Muscle of leg (tissue), 16 donors: ENCODE measurements at places on chromosomes 7 and 10. TPM values are rescaled to one million over a fixed set of nuclear protein-coding genes. Genes with fewer than 3 reads are reported as not detected.

Gene IFIT1B
- 1.1 TPM for total RNA-seq

Gene GRM3
- 0.04 TPM for total RNA-seq

Gene TYSND1
- total RNA-seq, result 4.6 TPM

Gene ANKRD1
- 25.6 TPM for total RNA-seq

Gene OR2A7
- 0.44 TPM for total RNA-seq

Gene SPDYE1
- not detected for total RNA-seq

Gene C10orf105
- total RNA-seq, result 0.09 TPM

Gene CLIP2
- total RNA-seq, result 11.0 TPM

Gene FAM241B
- 0.18 TPM for total RNA-seq

Gene ADAP1
- 2.0 TPM for total RNA-seq

Gene CFTR
- total RNA-seq, result 0.04 TPM

GRCh38 chr10:7853890-7854289 lies 35.6 kb downstream of the TAF3 start:
- H3K4me1 ChIP-seq, result no peaks in the 10 kb centered on the region
- H3K27me3 ChIP-seq, result no peaks in the 10 kb centered on the region
- DNase-seq, result no peak
- no peaks in the 10 kb centered on the region for H3K36me3 ChIP-seq
- no peak overlapping the region for H3K4me3 ChIP-seq

DNA sequence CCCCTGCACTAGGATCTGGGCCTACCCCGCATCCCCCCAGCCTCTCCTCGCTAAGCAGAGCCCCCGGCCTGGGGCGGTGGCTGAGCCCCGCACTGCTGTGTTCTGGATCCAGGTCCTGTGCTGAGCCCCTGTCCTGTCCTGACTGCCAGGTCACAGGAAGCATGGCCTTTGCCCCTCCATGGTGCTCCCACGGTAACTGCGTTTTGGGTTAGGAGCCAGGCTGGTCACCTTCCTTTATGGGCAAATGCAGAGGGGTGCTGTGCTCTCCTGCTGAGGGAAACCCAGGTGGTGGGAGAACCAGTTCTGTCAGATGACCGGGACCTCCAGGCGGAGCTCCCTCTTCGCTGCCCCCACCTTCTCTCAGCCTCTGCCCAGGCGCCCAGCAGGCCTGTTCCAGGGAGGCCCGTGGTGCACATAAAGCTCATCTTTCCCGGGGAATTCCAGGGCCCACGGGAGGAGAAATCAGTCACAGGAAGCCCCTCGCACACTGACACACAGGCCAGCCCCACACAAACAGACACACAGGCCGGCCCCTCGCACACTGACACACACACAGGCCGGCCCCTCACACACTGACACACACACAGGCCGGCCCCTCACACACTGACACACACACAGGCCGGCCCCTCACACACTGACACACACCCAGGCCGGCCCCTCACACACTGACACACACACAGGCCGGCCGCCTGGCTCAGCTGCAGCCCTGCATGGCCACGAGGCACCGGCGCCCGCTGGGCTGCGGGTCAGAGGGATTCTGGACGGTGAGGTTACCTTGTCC lies 75.6 kb downstream of the CFAP46 start:
- no peak overlapping the region for H3K4me3 ChIP-seq
- peaks cover 16% of the 10 kb centered on the region for H3K4me1 ChIP-seq
- no peak overlapping the region for H3K27ac ChIP-seq
- H3K36me3 ChIP-seq, result no peaks in the 10 kb centered on the region
- DNase-seq, result no peak
- H3K27me3 ChIP-seq, result peaks cover 8% of the 10 kb centered on the region

DNA sequence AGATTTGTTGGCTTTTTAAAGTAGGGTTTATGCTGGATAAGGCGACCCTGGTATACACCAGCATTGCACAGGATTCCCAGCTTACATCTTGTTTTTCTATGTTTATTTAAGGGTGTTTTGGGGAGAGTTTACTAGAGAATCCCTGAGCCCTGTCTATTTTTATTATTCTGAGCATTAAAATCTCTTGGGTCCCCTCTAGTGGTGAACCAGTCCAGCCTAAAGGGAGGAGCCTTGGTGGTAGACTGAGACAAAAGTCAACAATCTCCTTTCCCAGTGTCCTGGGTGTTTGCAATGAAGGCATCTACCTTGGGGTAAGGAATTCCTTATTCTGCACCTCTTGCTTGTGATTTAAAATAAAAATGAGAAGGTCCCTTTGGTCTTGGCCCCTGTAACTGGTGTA lies 38.2 kb downstream of the ANTXRL start:
- no peak overlapping the region for H3K27ac ChIP-seq
- H3K4me3 ChIP-seq, result no peak overlapping the region
- no peaks in the 10 kb centered on the region for H3K36me3 ChIP-seq

- H3K27ac ChIP-seq, result peak overlapping the region; percentile 88
- H3K36me3 ChIP-seq, result peaks cover 41% of the 10 kb centered on the region
- DNase-seq, result no peak
- H3K27me3 ChIP-seq, result no peaks in the 10 kb centered on the region
- H3K4me3 ChIP-seq, result no peak overlapping the region
Measured at GRCh38 chr10:125006188-125006680, 64.3 kb downstream of the ZRANB1 start.

GRCh38 chr7:103343758-103344452 lies 662 bp downstream of the DNAJC2 start:
- H3K36me3 ChIP-seq, result peaks cover 11% of the 10 kb centered on the region
- peak overlapping the region; percentile 73 for H3K4me3 ChIP-seq
- peak overlapping the region; percentile 94 for H3K27ac ChIP-seq

GRCh38 chr10:7965457-7965856 lies 89.0 kb upstream of the GATA3 start:
- H3K36me3 ChIP-seq, result peaks cover 14% of the 10 kb centered on the region
- no peaks in the 10 kb centered on the region for H3K4me1 ChIP-seq
- no peak overlapping the region for H3K27ac ChIP-seq
- H3K4me3 ChIP-seq, result no peak overlapping the region
- H3K27me3 ChIP-seq, result no peaks in the 10 kb centered on the region

GRCh38 chr10:116905845-116906210 lies 56.5 kb downstream of the ENO4 start:
- H3K27me3 ChIP-seq, result no peaks in the 10 kb centered on the region
- no peak overlapping the region for H3K27ac ChIP-seq
- DNase-seq, result no peak
- H3K4me3 ChIP-seq, result no peak overlapping the region
- H3K4me1 ChIP-seq, result no peaks in the 10 kb centered on the region

GRCh38 chr10:61960396-61961120 lies 59.1 kb downstream of the ARID5B start:
- peaks cover 5% of the 10 kb centered on the region for H3K36me3 ChIP-seq
- no peaks in the 10 kb centered on the region for H3K27me3 ChIP-seq
- DNase-seq, result no peak
- no peak overlapping the region for H3K27ac ChIP-seq

DNA sequence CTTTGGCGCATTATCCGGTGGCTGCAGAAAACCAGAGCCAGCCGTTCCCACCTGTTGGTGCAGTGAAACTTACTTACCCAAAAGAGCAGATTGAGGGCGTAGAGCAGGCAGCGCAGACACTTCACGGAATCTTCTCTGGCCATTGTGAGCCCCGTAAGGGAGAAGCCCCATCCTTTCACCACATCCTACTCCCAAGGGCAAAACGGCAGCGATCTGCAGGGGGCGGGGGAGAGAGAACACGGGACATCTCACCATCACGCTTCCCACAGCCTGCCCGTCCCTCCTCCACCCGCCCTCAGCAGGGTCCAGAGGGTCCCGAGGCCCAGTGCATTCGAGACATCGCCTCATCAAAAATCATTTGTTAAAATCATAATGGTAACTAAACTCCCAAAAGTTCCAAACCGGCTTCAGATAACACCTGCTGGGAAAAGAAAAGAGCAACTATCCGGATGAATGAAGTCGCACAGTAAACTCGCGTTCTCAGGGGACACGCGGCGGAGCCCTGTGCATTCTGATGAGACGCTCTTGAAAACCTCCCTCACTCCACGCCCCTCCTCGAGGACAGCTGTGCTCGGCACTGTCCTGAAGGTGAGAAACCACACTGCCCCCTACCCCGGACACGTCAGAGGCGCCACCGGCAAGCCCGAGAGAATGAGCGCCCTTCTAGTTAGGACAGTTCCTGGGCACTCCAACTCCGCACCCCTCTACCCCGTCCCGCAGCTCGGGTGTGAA lies 1.2 kb downstream of the TSPAN12 start:
- H3K36me3 ChIP-seq, result no peaks in the 10 kb centered on the region
- peak overlapping the region; percentile 96 for H3K27ac ChIP-seq
- H3K27me3 ChIP-seq, result no peaks in the 10 kb centered on the region
- peaks cover 8% of the 10 kb centered on the region for H3K4me1 ChIP-seq

GRCh38 chr7:20307119-20307518 lies 23.6 kb upstream of the ITGB8 start:
- H3K36me3 ChIP-seq, result no peaks in the 10 kb centered on the region

DNA sequence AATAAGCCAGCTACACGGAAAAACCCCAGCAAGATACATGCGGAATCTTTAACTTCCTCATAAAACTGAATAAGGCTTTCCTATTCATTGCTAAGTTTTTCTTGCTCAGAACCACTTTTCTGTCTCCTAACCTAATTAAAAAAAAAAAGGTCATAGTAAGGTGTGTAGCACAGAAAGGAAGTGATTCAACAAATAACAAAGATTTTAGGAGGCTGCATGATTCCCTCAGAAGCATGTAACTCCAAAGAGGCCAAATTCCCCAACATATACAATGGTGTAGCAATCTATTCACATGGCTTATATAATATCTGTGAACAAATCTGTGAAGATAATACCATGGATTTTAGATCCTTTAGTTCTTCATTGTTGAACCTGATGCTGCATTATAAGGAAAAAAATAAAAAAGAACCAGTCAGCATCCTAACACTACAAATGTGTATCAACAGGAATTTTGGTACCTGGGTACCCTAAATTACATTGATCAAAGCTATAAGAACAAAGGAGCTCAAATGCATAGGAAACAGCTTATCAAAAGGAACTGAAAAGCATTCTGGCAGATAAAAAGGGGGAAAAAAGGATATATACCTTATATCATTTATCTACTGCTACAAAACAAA lies 63.8 kb downstream of the IMMP2L start:
- H3K4me3 ChIP-seq, result no peak overlapping the region
- H3K4me1 ChIP-seq, result no peaks in the 10 kb centered on the region
- DNase-seq, result no peak
- H3K36me3 ChIP-seq, result no peaks in the 10 kb centered on the region

GRCh38 chr7:117816727-117817126 lies 56.5 kb downstream of the CTTNBP2 start:
- no peak overlapping the region for H3K4me3 ChIP-seq
- DNase-seq, result no peak
- H3K27ac ChIP-seq, result no peak overlapping the region
- no peaks in the 10 kb centered on the region for H3K27me3 ChIP-seq

- no peak overlapping the region for H3K27ac ChIP-seq
- no peaks in the 10 kb centered on the region for H3K36me3 ChIP-seq
- no peaks in the 10 kb centered on the region for H3K27me3 ChIP-seq
- no peak overlapping the region for H3K4me3 ChIP-seq
- no peaks in the 10 kb centered on the region for H3K4me1 ChIP-seq
- no peak for DNase-seq
Measured at GRCh38 chr7:116315293-116315692, 105.0 kb downstream of the TES start.

DNA sequence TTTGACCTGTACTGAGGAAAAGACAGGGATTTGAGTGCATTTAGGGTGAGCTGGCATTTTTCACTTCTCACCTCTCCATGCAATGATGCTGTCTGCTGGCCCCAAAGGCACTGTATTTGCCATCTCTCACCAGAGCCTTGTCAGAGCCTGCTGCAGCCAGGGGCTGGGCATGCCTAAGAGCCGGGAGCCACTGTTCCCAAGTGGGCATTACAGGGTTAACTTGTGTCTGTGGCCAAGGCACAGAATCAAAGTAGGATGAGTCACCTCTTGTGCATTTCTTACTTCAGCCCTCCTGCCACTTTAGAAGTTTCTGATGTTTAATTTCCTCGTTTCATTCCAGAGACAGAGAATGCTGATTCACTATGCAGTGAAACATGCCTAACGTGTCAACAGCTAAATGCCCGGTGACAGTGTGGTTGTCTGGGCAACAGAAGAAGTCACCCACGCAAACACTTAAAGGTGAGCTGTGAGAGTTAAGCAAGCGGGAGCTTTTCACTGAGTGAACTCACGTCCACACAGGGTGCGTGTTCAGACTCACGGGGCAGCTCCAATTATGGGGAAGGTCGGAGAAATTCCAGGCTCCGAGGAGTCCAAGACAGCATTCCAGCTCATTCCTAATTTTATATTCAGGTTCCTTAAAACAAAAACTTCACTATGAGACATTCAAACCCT lies 57.1 kb upstream of the IGFBP3 start:
- no peak overlapping the region for H3K4me3 ChIP-seq
- peaks cover 2% of the 10 kb centered on the region for H3K27me3 ChIP-seq
- H3K36me3 ChIP-seq, result no peaks in the 10 kb centered on the region
- DNase-seq, result peak; percentile 68

DNA sequence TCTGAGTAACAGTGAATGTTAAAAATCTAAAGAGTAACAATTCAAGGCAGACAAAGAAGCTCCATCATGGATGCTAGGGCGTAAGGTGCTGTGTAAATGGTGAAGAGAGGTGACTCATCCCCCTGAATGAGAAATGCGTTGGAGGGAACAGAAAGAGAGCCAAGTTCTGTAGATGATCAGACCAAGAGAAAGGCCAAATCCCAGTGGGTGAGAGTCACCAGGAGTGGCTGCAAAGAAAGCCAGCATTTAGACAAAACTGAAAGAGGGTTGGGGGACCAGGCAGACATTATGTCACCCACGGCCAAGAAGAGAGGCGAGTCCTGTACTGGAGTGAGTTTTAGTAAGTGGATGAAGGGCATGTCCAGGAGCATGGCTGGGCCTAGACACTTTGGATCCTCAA lies 153.1 kb downstream of the TRIL start:
- H3K36me3 ChIP-seq, result peaks cover 20% of the 10 kb centered on the region
- no peaks in the 10 kb centered on the region for H3K4me1 ChIP-seq
- H3K27me3 ChIP-seq, result no peaks in the 10 kb centered on the region
- no peak overlapping the region for H3K4me3 ChIP-seq
- DNase-seq, result peak; percentile 46
- no peak overlapping the region for H3K27ac ChIP-seq

- no peaks in the 10 kb centered on the region for H3K4me1 ChIP-seq
- no peak for DNase-seq
- H3K27me3 ChIP-seq, result no peaks in the 10 kb centered on the region
- H3K36me3 ChIP-seq, result no peaks in the 10 kb centered on the region
- no peak overlapping the region for H3K4me3 ChIP-seq
Measured at GRCh38 chr7:48255046-48255445, 83.8 kb downstream of the ABCA13 start.

GRCh38 chr7:46885167-46885566 lies 696.7 kb downstream of the TNS3 start:
- H3K4me3 ChIP-seq, result no peak overlapping the region
- DNase-seq, result no peak
- H3K27ac ChIP-seq, result no peak overlapping the region

DNA sequence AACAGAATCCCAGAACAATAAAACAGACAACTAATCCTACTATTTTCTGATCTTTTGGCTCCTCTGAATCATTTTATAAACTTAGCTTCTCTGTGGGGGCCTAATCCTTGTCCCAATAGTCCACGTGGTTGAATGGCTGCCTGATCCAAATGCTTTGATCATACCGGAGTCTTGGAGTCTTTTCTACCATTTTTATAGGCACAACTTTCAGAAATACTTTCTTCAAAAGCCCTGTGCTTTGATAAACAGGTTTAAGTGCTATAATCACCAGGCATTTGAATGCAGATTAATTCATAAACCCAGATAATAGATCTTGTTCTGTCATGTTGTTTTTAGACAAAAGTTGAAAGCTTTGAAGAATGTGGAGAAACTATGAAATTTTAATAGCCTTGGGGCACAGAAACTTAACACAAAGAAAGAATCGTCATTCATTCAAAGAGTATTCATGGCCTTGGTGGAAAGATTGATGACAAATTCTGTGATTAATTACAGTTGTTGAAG lies 163.7 kb downstream of the AHR start:
- no peaks in the 10 kb centered on the region for H3K27me3 ChIP-seq
- H3K4me3 ChIP-seq, result no peak overlapping the region
- H3K36me3 ChIP-seq, result no peaks in the 10 kb centered on the region
